Hematopoietic multipotent progenitor cell (in vitro differentiated cells): ENCODE measurements at places on chromosomes 2 and 18. TPM values are rescaled to one million over a fixed set of nuclear protein-coding genes. Genes with fewer than 3 reads are reported as not detected.

The CD8B gene
- 0.27 TPM for total RNA-seq

The GPR55 gene
- total RNA-seq = 0.81 TPM

The NEU2 gene
- total RNA-seq = not detected

The C2orf78 gene
- total RNA-seq = not detected

The DNAH7 gene
- total RNA-seq = under 0.01 TPM

The CFC1 gene
- not detected for total RNA-seq

The SELENOI gene
- total RNA-seq = 24.5 TPM

The KCNF1 gene
- under 0.01 TPM for total RNA-seq

The FTCDNL1 gene
- 8.3 TPM for total RNA-seq

The LYPD6B gene
- total RNA-seq = 0.81 TPM

The CASP10 gene
- total RNA-seq = 54.1 TPM

The CCDC121 gene
- total RNA-seq = 1.9 TPM

The GALNT3 gene
- 2.2 TPM for total RNA-seq

The CSRNP3 gene
- total RNA-seq = under 0.01 TPM

The MC5R gene
- total RNA-seq = not detected
